HFFc6 (cell line): ENCODE measurements at places on chromosomes 3 and 15. TPM values are rescaled to one million over a fixed set of nuclear protein-coding genes. Genes with fewer than 3 reads are reported as not detected.

The LMAN1L gene
- not detected in 3 replicates for total RNA-seq

The PLD1 gene
- 5.0 to 7.2 TPM (median 6.4 TPM) in 3 replicates for total RNA-seq

The ASB14 gene
- not detected in 3 replicates for total RNA-seq

The C15orf62 gene
- 0.20 TPM in 1 of 2 replicates, not detected in the other for total RNA-seq

The IQCF5 gene
- total RNA-seq: not detected in 3 replicates

The TFDP2 gene
- 24.5 and 24.7 TPM in 2 replicates for total RNA-seq

The PIGZ gene
- total RNA-seq: 3.6 to 4.5 TPM (median 3.7 TPM) in 3 replicates

The WDR82 gene
- 55.2 and 56.1 TPM in 2 replicates for total RNA-seq

The MCF2L2 gene
- 0.27 TPM in 1 of 3 replicates, not detected in the others for total RNA-seq
